ENCODE measurements at places on chromosomes 12 and 14.

DNA sequence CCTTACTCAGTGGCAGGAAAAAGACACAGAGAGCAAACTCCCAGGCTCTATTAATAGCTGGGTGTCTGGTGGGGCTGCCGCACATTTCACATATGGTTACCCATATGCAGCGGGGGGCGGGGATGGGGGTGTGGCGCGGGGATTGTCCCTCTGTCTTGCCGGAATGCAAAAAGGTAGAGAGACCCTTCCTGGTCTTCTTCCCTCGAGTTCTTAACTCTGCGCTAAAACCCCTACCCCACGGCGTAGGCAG, 1.7 kb downstream of the PRMT8 start:
- DNase-seq = no peak

- DNase-seq = no peak
Observed at GRCh38 chr14:55085060-55085660, 33.7 kb downstream of the MAPK1IP1L start.

- DNase-seq = no peak
Observed at GRCh38 chr12:81520064-81520945, 238.8 kb downstream of the PPFIA2 start.

GRCh38 chr12:123801573-123802178, 39.6 kb downstream of the DNAH10 start:
- DNase-seq = no peak
